Fibroblast of lung (primary cell): ENCODE measurements at places on chromosomes 16 and 17. TPM values are rescaled to one million over a fixed set of nuclear protein-coding genes. Genes with fewer than 3 reads are reported as not detected.

The NLK gene
- 11.6 and 14.4 TPM in 2 replicates for total RNA-seq

The TP53TG3D gene
- total RNA-seq: 0.33 and 1.5 TPM in 2 replicates

The DNAI2 gene
- not detected in 2 replicates for total RNA-seq

The ZFPM1 gene
- 1.7 and 2.1 TPM in 2 replicates for total RNA-seq

The GRIN2A gene
- under 0.01 and 0.33 TPM in 2 replicates for total RNA-seq

The GH1 gene
- not detected in 2 replicates for total RNA-seq

The QPRT gene
- total RNA-seq: 53.7 and 94.0 TPM in 2 replicates

The CES3 gene
- total RNA-seq: 0.77 and 1.3 TPM in 2 replicates

GRCh38 chr16:86836503-86837129 lies 258.3 kb downstream of the FOXL1 start:
- DNase-seq: peak; percentile 92

GRCh38 chr17:80986816-80987475 lies 4.7 kb upstream of the CHMP6 start:
- no peak for DNase-seq

DNA sequence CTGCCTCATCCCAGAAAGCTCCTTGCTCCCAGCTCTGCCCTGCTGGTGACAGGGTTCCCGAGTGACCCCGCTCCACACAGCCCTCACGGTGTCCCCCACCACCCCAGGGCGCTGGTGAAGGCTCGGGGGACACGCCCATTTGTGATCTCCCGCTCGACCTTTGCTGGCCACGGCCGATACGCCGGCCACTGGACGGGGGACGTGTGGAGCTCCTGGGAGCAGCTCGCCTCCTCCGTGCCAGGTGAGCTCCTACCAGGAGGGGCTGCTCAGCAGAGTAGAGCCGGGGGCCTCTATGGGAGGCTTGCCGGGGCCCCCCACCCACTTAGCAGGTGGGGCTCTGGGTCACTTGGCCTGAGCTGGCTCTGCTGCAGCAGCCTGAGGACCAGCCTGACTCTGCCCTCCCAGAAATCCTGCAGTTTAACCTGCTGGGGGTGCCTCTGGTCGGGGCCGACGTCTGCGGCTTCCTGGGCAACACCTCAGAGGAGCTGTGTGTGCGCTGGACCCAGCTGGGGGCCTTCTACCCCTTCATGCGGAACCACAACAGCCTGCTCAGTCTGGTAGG lies 11.2 kb downstream of the GAA start:
- no peak for DNase-seq
